ENCODE measurements at places on chromosomes 1 and 21.

DNA sequence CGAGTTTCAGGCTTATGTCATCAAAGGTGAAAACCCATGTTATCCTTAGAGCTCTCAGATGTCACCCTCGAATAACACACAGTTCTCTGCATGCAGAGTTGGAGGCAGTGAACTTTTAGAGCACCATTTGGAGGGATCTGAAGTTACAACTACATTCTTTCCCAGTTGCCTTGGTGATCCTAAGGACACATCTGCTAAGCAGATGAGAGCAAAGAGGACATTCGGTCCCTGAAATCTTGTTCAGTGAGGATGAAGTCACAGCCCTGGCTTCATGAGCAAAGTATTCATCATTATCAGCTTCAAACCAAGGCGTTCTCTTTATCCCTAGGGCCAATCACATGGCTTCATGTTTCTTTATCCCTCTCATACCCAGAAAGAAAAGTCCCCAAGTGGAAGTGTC lies 23.1 kb upstream of the MCOLN2 start:
- DNase-seq, result no peak

DNA sequence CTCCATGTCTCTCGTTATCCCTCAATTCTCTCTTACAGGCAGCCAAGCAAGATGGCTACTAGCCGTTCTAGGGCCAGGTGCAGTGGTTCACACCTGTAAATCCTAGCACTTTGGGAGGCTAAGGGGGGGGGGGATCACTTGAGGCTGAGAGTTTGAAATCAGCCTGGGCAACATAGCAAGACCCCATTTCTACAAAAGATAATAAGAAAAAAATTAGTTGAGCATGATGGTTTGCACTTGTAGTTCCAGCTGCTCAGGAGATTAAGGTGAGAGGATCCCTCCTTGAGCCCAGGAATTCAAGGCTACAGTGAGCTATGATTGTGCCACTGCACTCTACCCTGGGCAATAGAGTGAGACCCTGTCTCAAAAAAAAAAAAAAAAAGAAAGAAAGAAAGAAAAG lies 80.4 kb downstream of the NKAIN1 start:
- DNase-seq, result no peak

DNA sequence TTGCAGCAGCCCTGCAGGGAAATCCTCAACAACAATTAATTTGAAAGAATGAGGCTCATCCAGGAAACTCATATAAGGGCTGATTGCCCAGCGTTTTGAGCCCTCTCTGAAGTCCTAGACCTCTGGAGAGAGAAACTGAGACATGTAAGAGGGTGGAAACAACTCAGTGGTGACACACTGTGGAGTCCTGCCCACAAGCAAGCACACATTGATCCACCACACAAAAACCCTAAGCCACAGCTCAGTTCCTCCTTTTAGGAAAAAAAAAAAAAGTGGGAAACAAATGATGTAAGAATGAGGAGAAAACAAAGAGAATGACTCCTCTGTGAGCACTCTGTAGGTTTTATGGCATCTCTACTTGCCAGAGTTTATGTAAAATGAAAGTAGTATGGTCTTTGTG lies 22.9 kb upstream of the PLA2G5 start:
- no peak for DNase-seq

- no peak for DNase-seq
Measured at GRCh38 chr1:177216587-177217202, 45.9 kb downstream of the BRINP2 start.

GRCh38 chr1:37310064-37310463 lies 164.3 kb upstream of the ZC3H12A start:
- DNase-seq, result no peak
